ENCODE measurements at places on chromosomes 7 and 10.

- DNase-seq = peak; percentile 56
Measured at GRCh38 chr7:75639071-75639885, 99.5 kb downstream of the HIP1 start.

GRCh38 chr10:26334232-26334931, 103.8 kb upstream of the APBB1IP start:
- DNase-seq = no peak

- DNase-seq = no peak
Measured at GRCh38 chr7:42831006-42831717, 80.7 kb downstream of the C7orf25 start.

DNA sequence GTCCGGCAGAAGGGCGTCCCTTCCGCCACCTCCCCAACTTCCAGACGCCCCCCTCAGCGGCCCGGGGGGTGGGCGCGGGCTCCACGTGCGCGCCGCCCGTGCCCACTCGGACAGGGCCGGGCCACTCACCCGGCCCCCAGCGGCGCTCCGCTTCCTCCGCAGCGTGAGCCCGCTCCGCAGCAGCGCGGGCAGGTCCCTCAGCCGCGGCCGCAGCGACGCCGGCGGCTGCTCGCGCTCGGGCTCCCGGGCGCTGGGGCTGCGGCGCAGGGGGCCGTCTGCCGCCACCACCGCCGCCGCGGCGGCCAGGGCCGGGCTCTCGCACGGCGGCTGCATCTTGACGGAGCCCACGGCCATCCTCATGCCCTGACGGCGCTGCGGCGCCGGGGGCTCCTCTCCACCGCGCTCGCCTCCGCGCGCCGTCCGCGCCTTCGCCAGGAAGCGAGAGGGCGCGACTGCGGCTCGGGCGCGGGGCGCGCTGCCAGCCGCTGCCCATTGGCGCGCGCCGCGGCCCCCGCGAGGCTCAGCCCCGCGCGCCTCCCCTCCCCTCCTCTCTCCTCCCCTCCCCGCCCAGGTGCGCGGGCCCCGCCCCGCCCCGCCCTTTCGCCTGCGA, at the start of gene RAPGEF5:
RAPGEF5 (minus strand) TSS at position 454 of the 610 bp plus-strand sequence; CDS start at position 360, 94 bp downstream.
- peak; percentile 49 for DNase-seq

- no peak for DNase-seq
Measured at GRCh38 chr7:158500651-158501052, 87.0 kb downstream of the PTPRN2 start.

DNA sequence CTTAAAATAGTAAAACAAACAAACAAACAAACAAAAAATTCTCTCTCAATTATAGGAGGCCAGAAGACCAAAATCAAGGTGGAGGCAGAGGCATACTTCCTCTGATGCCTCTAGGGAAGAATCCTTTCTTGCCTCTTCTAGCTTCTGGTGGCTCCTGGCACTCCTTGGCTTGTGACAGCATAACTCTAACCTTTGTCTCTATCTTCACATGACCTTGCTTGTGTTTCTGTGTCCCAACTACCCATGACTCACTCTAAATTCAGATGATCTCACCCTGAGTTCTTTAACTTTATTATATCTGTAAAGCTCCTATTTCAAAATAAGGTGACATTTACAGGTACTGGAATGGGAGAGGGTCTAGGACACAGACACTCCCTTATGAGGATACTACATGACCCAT, 88.3 kb upstream of the ANTXRL start:
- DNase-seq = no peak

DNA sequence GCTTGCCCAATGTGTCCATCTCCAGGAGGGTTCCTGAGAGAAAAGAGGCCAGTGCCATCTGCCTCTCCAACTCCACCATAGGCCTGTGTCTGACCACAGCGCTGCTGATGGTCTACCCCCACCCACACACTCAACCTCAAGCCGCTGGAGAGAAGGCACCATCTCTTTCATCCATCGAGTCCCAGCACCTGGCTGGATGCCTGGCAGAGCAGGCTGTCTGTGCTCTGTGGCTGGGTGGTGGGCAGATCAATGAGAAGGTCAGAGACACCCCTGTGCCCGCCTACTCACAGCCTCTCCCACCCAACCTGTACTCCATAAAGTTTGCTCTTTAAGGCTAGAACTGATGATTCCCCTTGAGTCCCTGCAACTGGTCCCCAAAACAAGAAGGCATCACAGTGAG, 58.0 kb downstream of the CLRN3 start:
- no peak for DNase-seq

GRCh38 chr7:29604702-29605101, 41.1 kb downstream of the PRR15 start:
- no peak for DNase-seq

- peak; percentile 1 for DNase-seq
Measured at GRCh38 chr10:33664070-33664469, 329.6 kb upstream of the NRP1 start.

GRCh38 chr7:107606303-107606702, 26.3 kb downstream of the BCAP29 start:
- no peak for DNase-seq

DNA sequence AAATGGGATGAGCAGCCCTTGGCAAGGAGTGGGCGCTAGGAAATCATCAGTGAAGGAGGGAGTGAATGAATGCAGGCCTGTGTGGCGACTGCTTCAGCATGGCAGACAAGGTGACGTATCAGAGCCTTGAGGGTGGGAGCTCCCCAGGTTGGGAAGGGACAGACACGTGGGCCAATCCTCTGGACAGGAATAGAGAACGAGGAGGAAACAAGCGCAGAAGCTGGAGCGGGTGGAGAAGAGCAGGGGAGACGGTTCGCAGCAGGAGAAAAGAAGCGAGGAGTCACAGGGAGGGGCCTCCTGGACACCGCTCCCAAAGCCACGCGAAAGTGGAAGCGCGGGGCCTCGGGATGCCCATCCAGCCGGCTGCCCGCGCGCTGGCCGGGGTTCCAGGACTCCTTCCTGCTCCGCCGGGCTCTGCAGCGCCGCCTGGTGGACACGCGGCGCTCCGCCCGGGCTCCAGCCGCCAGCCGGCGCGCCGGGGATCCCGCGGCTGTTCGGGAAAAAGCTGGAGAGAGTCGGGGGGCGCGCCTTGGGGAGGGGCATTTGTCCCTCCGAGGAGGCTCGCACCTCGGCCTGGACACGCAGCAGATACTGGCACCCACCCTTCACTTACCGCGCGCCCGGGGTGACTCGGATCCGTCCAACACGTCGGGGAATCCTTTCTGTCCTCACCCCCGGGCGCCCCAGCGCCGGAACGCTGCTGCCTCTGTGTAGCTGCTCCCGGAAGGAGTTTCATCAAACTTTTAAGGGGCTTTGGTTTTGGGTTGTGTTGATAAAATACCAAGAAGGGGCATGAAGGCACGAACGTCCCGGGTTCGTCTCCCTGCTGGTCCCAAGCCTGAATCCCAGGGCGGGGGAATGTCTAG, 6.3 kb downstream of the ZNF503 start:
- no peak for DNase-seq

- no peak for DNase-seq
Measured at GRCh38 chr10:122326385-122326784, 48.1 kb upstream of the PLEKHA1 start.

DNA sequence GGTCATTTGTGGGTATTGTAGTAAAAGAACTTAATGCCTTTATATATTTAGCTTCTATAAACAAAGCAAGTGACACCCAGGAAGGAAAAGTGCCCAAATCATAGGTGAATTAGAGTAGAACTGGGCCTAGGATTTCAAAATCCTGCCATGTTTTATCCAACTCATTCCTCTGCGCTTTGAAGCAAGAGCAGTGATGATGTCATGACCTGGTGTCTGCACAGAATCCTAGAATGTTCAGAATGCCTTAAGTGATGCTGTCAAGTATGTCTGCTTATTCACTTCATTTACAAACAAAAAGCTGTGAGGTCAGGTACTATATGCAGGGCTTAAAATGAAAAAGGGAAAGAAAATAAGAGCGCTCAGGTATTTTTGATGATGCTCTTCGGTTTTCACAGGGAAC, 737.2 kb upstream of the ANKRD30A start:
- no peak for DNase-seq

GRCh38 chr7:96238474-96238873, 83.4 kb downstream of the SLC25A13 start:
- DNase-seq = no peak

- DNase-seq = no peak
Measured at GRCh38 chr10:32326119-32326518, 20.8 kb downstream of the EPC1 start.

DNA sequence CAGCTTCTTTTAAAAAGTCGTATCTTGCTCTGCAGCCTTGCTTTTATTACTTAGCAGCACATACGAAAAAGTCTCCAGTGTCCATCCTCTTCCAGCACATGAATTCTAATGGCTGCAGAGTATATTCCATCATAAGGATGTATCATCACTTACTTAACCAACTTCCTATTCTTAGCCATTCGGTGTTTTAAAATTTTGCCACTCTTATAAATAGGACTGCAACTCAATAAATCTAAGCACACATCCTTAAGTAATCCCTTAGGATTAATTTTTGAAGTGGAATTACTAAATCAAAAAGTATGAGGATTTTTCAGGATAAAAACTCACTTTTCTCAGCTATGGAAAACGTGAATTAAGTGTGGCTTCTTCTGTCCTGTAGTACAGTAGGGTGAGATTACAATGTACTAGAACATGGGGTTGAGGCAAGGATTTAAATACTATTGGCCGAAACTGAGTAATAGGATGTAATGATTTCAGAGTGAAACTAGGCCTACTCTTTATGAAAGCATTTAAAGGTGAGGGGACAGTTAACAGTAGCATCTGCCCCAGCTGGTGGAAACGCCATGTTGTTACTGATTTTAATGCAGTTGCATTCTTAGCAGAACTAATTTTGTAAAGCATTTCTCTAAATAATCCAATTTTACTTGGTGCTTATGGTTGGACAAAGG, 1035.5 kb downstream of the LRMDA start:
- no peak for DNase-seq

- no peak for DNase-seq
Measured at GRCh38 chr7:128911423-128912031, 1.0 kb upstream of the KCP start.

DNA sequence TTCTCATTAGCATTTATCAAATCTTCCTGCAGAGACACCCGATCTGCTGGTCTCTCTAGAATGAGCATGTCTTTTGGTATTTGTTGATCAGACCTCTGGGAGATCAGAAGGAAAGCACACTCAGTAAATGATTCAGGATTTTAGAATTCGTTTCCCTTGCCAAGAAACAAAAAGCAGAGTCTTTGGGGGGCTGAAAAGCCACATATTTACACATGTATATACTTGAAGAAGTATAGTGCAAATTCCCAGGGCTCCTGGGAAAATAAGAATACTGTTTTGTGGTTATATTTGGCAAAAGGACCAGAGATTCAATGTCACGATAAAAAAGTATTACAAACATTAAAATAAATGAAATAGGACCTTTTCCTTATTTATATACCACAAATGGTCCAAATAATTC, 100.2 kb downstream of the AGMO start:
- no peak for DNase-seq

GRCh38 chr7:15688279-15688626, 1.8 kb upstream of the MEOX2 start:
- DNase-seq = peak; percentile 48

DNA sequence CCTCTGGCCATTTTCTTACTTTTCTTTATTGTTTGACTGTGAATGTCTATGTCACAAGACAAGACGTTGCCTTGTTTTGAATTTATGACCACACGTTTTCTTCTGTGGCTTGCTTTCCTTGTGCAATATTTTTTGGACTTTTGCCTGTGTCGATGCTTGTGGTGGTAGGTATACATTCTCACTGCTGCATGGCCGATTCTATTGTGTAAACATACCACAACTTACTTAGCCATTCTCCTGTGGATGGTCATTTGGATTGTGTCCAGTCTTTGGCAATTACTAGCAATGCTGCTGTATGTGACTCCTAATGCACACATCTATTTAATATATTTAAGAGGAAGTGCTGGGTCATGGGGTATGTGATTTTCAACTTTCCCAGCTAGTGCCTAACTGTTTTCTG, 18.0 kb upstream of the DLG5 start:
- no peak for DNase-seq

DNA sequence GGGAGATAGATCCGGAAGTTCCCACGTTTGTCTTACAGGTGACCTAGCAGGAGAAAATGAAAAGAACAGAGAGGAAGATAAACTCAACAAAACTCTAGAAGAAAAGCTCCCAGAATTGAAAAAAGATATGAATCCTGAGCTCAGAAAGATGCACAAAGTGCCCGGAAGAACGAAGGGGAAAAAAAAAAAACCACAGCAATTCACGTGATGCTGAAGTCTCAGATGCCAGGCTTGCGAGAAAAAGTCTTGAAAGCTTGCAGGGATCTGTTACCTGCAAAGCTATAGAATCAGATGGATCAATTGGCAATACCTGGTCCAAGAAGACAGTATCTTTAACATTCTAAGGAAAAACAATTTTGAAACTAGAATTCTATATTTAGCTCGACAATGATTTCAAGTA, 33.5 kb downstream of the CARD11 start:
- DNase-seq = no peak

DNA sequence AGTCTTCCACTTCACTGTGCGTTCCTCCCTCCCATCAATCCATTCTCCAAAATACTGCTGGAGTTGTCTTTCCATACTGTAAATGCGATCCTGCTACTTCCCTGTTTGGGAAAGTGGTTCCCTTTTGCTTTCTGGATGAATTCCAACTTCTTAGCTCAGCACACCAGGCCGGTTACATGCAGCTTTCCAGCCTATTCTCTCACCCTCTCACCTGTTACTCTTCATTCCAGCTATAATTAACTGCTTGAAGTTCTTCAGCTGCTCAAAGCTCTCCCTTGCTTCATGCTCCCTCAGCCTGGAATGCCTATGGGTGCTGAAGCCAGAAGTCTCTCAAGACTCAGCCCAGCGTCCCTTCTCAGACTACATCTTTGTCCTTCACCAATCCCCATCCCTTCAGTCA, 6.0 kb upstream of the ZNRF2 start:
- peak; percentile 4 for DNase-seq

DNA sequence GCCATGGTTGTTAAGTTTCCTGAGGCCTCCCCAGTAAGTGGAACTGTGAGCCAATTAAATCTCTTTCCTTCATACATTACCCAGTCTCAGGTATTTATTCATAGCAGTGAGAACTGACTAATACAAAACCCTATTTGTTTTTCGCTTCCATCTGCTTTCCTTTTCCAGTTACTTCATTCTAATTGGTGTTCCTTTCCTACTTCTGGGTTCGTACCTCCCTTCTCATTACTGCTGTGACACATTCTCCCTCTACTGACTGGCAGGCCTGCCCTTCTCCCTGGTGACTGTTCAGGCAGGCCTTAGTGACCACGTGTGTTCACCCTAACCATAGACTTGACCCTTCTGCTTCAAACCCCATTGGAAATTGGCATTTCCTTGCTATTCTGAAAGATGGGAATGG, 37.7 kb downstream of the MTURN start:
- DNase-seq = no peak

GRCh38 chr7:26413007-26413691, 121.5 kb downstream of the SNX10 start:
- no peak for DNase-seq

- no peak for DNase-seq
Measured at GRCh38 chr10:88538048-88538447, 45.1 kb downstream of the RNLS start.

DNA sequence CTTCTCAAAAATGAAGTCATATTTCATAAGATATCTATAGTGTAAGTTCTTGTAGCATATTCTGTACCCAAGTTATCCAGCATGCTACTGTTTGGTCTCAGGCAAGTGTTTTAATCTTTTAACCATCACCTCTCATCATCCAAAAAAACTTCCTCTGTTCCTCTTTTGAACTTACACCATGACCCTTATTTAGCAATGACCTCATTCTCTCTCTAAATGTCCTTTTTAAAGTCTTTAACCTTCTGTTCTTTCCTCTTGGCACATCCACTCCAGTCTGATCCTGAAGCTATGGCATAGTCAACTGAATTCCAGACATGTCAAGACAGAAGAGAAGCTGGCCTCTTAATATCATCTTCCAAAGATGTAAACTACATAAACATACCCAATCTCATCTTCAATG, 26.2 kb downstream of the PPP3CB start:
- DNase-seq = no peak

Data from NCI-H524 (cell line).